ENCODE measurements at places on chromosomes 5 and 9. TPM values are rescaled to one million over a fixed set of nuclear protein-coding genes. Genes with fewer than 3 reads are reported as not detected.

DNA sequence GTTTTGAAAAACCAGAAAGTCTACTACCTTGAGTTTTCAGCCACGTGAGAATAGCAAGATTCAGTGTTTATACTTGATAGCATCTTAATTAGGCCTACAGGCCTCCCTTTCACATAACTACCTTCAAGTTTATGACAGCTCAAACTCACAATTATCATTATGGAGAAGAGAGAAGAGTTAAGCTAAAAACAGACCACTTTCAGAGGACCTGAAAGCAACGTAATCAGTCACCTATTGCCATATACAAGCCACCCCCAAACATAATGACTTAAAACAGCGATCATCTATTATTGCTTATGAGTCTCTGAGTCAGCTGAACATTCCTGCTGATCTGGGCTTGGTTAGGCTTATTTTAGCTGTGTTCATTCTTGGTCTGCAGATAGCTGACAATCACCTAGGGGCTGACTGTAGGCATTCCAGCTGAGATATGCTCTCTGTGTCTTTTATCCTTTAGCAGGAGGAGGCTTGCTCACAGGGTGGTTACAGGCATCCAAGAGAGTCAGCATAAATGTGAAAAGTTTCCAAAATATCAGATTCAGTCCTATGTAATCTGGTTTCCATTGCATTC is 130.9 kb downstream of the COX7C start:
- DNase-seq: no peak

DNA sequence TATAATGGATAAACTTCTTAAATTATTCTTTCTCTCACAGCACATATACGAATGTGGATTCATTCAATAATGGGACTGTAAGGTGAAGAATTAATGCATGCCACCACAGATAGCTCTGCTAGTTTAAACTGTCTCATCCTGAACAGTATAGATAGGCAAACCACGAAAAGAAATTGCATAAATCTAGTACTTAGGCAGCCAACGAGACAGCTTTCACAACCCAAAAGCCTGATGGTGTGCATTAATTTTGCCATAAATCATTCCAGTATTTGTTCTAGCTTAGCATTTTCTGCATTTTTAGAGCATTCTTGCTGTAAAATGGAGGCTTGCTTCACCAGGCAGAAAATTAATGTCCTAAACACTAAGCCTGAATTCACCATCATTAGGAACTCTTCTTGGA is 834.2 kb upstream of the DMAC1 start:
- DNase-seq: no peak

- no peak for DNase-seq
Observed at GRCh38 chr9:115422932-115423440, 305.0 kb upstream of the TNC start.

DNA sequence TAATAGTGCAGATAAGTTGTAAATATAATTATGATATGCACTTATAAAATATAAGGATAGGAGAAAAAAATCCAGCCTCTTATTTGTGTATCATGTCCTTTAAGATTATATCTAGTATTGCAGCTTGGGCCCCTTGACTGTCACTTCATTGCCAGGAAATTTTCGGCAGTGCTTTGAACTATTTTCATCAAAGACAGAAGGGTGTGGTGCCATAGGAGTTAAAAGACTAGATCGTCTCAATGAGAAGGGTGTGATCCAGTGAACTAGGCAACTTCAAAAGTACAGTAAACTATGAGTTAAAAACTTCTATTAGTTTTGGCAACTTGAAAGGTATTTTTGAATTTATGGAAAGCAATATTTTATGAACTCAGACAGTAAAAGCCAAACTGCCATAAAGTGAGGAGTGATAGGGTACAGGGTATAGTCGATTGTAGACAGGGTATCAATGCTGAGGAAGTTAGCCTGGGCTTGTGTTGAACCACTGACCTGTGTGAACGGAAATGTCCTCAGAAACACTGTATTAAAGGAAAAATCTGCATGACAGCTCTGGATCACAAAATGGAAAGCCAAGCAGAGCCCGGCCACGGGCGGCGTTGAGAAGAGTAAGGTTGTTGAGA is 48.6 kb upstream of the IZUMO3 start:
- DNase-seq: no peak

GRCh38 chr9:27204578-27204977 is 92.4 kb downstream of the EQTN start:
- no peak for DNase-seq

GRCh38 chr5:111079846-111080245 is 8.3 kb downstream of the TSLP start:
- no peak for DNase-seq

DNA sequence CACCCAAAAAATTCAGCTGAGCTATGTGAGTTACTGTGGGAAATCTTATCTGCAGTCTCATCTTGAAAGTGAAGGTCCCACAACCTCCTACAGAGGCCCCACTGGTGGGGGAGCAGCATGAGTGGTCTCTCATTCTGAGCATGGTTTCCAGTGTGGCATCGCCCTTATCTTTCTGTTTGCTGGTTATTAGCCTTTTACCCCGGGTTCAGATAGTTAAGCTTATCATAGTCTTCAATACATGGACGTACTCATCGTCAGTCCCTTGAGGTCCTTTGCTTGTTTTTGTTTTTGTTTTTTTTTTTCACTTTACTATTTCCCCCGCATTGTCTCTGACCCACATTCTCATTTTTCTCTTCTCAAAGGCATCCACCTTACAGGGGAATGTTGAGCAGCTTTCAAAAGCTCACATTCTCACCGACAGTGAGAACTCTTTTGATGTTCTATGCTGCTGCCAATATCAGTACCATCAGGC is 7.7 kb upstream of the HAVCR2 start:
- no peak for DNase-seq

DNA sequence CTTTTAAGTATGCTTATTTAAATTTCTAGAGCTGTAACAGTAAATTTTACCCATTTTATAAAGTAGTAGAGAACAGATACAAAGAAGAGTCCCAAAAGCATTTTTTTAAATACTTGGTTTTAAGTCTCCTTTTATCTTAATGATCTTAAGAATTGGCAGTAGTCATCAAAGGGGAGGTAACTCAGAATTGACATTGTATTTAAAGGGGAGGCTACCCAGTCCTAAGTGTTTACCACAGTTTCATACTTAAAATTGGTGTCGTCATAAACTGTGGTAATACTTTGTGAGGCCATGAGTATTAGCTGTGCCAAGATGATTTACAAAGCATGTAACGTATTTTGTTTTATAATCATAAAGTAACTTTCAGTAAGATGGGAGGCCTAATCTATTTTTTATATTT is 14.8 kb downstream of the SLC25A46 start:
- DNase-seq: no peak

The PCDHB8 gene
- total RNA-seq: 4.6 TPM

The PTRH1 gene
- 13.9 TPM for total RNA-seq

The NUTM2G gene
- total RNA-seq: 0.27 TPM

The PKN3 gene
- 24.1 TPM for total RNA-seq

The UNC5A gene
- total RNA-seq: 10.2 TPM
